Suprapubic skin (tissue), 4 donors: ENCODE measurements at places on chromosomes 5 and 9.

DNA sequence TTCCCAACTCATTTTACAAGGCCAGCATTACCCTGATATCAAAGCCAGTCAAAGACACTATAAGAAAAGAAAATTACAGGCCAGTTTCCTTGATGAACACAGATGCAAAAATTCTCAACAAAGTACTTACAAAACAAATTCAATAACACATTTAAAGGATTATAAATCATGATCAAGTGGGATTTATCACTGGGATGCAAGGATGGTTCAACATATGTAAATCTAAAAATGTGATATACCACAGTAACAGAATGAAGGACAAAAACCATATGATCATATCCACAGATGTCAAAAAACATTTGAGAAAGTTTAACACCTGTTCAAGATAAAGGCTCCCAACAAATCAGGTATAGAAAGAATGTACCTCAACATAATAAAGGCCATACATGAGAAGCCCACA lies 130.6 kb downstream of the NDUFS4 start:
- no peaks in the 10 kb centered on the region for H3K27me3 ChIP-seq
- H3K36me3 ChIP-seq = peaks cover 3% of the 10 kb centered on the region
- DNase-seq = no peak
- H3K27ac ChIP-seq = no peak overlapping the region
- H3K4me1 ChIP-seq = no peaks in the 10 kb centered on the region

- no peaks in the 10 kb centered on the region for H3K36me3 ChIP-seq
- no peak overlapping the region for H3K27ac ChIP-seq
- H3K27me3 ChIP-seq = no peaks in the 10 kb centered on the region
- peaks cover 36% of the 10 kb centered on the region for H3K4me1 ChIP-seq
- DNase-seq = no peak
Observed at GRCh38 chr9:27372615-27373014, 75.7 kb upstream of the EQTN start.

DNA sequence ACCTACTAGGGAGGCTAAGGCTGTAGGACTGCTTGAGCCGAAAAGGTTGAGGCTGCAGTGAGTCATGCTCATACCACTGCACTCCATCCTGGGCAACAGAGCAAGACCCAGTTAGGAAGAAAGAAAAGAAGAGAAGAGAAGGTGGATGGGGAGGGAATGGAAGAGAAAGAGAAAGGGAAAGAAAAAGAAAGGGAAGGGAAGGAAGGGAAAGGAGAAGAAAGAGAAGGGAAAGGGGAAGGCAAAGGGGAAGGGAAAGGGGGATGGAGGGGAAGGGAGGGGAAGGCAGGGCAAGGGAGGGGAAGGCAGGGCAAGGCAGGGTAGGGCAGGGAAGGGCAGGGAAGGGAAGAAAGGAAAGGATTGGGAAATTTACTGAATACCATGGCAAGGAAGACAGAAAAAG lies 157.0 kb downstream of the ACTL7B start:
- H3K27me3 ChIP-seq = no peaks in the 10 kb centered on the region
- no peaks in the 10 kb centered on the region for H3K36me3 ChIP-seq
- H3K27ac ChIP-seq = no peak overlapping the region
- DNase-seq = no peak
- H3K4me3 ChIP-seq = no peak overlapping the region

DNA sequence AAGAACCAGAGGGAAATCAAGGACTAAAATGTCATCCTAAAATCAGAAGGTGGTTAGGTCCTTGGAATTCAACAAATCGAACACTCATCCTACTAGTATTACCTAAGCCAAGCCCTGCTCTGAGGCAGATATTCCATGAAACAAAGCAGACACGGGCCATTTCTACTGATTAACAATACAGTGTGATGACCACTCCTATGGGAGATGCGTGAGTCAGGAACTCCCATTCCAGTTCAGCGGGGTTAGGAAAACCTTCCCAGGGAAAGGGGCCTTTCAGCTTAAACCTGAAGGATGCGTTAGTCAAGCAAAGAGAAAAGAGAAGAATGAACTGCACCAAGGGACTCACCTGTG lies 117.8 kb upstream of the LHFPL2 start:
- DNase-seq = no peak
- H3K36me3 ChIP-seq = no peaks in the 10 kb centered on the region
- H3K4me1 ChIP-seq = no peaks in the 10 kb centered on the region
- no peak overlapping the region for H3K4me3 ChIP-seq
- H3K27me3 ChIP-seq = no peaks in the 10 kb centered on the region
- H3K27ac ChIP-seq = no peak overlapping the region

DNA sequence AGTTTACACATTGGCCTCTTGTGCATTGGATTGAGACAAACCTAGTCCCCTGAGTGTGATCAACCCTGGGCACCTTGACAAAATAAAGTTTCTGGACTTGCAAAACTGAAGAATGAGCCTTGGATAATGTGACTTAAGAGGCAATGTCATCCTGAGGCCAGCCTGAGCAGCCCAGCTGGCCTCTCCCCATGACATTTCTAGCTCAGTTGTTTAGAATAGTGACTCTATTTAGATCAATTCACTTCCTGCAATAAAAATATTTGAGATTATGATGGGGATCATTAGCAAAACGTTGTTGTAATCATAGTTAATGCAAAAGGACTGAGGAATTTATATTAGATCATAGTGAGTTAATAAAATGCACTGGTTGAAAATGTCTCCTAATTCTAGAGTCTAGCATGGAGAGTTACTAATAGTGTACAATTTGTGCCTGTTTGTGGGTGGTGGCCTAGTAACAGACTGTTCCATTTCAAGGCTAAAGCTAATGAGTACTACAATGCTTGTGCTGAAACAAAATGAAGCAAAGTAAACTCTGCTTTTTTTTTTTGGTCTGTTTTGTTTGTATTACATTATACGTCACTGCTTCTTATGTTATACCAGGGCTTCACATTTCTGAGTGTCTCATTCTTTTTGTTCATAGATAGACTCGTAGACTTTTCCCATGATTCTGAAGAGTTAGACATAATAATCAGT lies 10.9 kb upstream of the RHOBTB3 start:
- peak overlapping the region; percentile 35 for H3K27ac ChIP-seq
- H3K4me1 ChIP-seq = no peaks in the 10 kb centered on the region
- H3K27me3 ChIP-seq = no peaks in the 10 kb centered on the region
- H3K4me3 ChIP-seq = no peak overlapping the region
- H3K36me3 ChIP-seq = no peaks in the 10 kb centered on the region

GRCh38 chr9:6829027-6829426 lies 71.3 kb downstream of the KDM4C start:
- no peaks in the 10 kb centered on the region for H3K4me1 ChIP-seq
- H3K27me3 ChIP-seq = no peaks in the 10 kb centered on the region
- DNase-seq = no peak
- H3K27ac ChIP-seq = no peak overlapping the region
- peaks cover 5% of the 10 kb centered on the region for H3K36me3 ChIP-seq

- no peaks in the 10 kb centered on the region for H3K27me3 ChIP-seq
- no peak overlapping the region for H3K4me3 ChIP-seq
- DNase-seq = no peak
- H3K36me3 ChIP-seq = no peaks in the 10 kb centered on the region
- H3K4me1 ChIP-seq = peaks cover 20% of the 10 kb centered on the region
- H3K27ac ChIP-seq = no peak overlapping the region
Observed at GRCh38 chr9:5841771-5842573, 9.1 kb upstream of the ERMP1 start.

DNA sequence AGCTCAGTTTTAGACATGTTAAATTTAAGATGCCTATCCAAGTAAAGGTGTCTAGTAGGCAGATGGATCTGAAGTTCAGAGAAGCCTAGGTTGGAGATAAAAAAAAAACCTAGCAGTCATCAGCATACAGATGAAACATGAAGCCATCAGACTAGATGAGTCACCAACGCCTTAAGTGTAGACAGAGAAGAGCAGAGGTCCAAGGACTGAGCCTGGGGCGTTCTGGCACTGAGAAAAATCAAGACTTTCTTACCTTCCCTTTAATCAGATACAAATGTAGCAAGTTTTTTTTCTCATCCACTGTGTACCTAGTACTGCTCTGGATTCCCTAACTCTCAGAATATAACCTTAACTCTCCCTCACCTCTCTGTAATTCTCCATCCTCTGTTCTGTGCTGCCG lies 97.3 kb downstream of the SIL1 start:
- no peaks in the 10 kb centered on the region for H3K36me3 ChIP-seq
- no peak for DNase-seq
- H3K27me3 ChIP-seq = no peaks in the 10 kb centered on the region

DNA sequence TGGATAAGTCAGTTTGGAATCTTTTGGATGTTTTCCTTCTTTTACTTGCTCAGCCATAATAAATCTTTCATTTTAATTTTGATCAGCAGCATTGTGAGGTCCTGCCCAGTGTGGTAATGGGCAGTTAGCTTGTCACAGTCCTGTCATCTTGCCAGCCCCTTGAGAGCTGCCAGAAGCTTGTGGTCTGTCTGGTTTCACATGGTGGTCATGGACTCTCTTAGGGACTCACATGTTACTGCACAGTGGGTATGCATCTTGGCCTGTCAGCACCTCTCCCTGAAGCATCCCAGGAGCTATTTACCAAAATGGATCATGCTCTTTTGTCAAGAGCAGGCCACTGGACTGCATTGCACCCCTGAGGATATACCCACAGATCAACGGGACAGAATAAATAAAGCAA lies 60.3 kb downstream of the DAPK1 start:
- H3K27ac ChIP-seq = no peak overlapping the region
- no peaks in the 10 kb centered on the region for H3K36me3 ChIP-seq
- no peak overlapping the region for H3K4me3 ChIP-seq
